ENCODE measurements at places on chromosomes 5 and 9. TPM values are rescaled to one million over a fixed set of nuclear protein-coding genes. Genes with fewer than 3 reads are reported as not detected.
A peak's percentile ranks its signal among the peaks of the same experiment; 100 is the strongest.

GRCh38 chr5:112951124-112951702 is 25.4 kb upstream of the DCP2 start:
- no peak for DNase-seq

GLDC gene
- polyA plus RNA-seq = 63.5 TPM

CLK4 gene
- polyA plus RNA-seq = 18.1 TPM

ARHGEF28 gene
- polyA plus RNA-seq = 0.64 TPM

DNA sequence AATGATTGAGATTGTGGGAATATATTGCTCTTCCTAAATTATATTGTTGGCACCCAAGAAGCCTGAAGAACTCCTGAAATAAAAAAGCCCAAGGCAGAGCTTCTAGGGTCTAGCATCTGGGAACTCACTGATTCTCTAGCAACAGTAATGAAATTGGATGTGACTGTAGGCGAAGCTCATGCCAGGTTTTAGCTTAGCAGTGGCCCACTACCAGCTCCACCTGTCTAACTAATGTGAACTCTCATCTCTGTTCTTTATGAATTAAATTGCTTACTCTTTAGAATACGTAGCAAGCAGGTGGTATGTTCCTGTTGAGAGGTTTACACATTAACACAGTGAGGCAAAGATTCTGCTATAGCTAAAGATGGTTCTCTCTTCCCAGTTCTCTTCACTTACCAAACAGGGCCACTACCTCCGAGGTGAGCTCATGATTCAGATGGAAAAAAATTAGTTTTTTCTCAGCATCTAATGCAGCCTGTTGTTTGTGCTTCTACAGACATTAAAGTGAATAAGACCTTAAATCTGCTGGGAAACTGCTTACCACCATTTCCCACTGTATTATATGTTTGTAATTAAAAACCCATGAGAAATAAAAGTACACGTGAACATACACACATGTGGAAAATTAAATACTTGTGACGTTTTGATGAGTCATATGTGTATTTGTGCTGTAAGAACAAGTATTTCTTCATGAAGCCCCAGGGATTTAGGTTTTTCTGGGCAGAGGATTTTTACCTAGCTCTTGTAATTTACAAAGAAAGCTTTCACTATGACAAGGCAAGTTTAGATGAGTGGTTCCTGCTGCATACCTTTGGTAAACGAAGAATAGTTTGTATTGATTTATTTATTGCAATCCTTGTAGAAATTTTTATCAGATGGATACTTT is 360.1 kb downstream of the KDM4C start:
- no peak for DNase-seq

GGTA1 gene
- polyA plus RNA-seq = 0.17 TPM

C9orf50 gene
- polyA plus RNA-seq = not detected

- DNase-seq = peak; percentile 81
These were observed 100.4 kb downstream of the TRIM36 start for GRCh38 chr5:115069087-115069968.

DNA sequence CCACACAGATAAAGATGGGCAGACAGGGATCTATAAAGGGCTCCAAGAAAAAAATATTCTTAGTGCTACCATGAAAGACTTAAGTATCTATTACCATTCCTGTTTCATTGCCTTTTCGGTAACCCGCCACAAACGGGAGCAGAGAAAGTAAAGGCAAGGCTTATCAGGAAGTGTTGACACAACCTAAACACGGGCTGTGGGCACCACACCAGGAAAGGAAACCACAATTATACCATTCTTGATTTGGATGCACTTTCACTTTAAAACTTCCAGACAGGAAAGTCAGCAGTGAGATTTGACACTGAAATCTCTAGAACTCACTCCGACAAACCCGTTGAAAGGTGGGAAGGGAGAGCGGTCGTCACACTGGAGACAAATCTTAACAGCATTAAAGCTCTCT is 6.5 kb downstream of the TLE1 start:
- DNase-seq = no peak

DNA sequence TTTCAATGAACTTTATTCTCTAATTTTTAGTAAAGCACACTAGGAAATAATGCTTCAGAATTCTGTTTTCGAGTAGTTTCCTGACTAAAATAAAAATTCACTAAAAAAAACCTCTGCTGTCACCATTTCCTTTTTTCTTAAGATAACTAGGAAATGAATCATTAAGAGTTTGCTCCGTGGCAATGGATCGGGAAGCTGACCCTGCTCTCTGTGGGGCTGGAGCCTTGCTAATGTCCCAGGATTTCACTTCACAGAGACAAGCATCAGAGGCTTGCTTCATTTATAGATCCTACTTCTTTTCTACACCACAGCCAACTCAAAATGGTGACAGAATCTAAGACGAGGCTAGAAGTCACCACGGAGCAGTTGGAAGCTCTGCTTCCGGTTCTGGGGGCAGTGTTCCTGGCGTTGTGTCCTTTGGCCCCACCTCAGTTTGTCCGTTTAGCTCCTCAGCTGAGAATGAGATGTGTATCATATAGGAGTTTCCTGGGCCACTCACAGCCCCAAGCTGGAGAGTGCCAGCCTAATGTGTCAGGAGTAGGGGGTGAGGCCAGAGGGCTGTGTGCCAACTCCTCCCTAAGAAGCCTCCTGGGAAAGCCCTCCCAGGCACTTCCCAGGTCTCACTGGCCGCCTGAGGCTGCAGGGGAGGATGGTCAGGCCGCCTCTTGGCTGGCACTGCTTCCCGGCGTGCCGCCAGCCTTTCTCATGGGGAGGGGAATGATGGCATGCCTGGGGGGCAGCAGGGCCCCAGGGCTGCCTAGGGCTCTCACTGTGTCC is 19.6 kb downstream of the TENT4A start:
- no peak for DNase-seq

DNA sequence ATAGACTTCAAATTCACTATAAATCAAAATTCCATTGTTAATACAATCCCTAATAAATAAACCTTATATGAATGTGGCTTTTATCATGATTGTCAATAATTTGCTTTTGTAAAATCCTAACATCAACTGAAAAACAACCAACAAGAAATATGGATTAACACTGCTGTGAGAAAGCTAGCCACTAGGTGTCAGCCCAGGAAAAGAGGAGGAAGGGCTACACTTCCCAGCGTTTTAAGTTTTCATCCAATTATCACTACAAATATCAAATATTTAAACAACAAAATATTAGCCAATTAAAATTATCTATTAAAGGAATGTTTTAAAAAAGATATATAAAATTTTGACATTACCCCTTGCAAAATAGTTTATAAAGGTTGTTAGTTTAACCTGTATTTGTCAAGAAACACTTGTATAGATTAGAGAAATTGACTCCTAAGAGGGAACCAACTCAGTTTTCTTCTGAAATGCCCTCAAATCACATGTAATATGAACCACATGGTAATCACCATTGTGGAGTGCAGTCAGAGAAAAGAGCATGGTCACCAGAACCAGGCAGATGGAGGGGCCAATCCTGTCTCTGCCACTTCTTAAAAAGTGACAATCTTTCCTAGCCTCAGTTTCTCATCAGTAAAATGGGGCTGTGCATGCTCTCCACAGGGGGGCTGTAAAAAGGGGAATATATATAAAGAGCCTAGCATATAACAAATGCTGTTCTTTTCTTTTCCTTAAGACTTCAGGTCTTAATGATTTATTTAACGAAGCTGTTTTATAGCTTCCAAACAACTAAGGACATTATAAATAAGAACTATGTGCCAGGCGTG is 188.2 kb downstream of the CRB2 start:
- DNase-seq = peak; percentile 65

- no peak for DNase-seq
These were observed 197.7 kb upstream of the OTULINL start for GRCh38 chr5:14383923-14384322.

- DNase-seq = no peak
These were observed 56.7 kb upstream of the NAA35 start for GRCh38 chr9:85884256-85884655.

- no peak for DNase-seq
These were observed 266.8 kb downstream of the SEMA5A start for GRCh38 chr5:9278921-9279603.

CTSL gene
- polyA plus RNA-seq = 34.5 TPM

DNA sequence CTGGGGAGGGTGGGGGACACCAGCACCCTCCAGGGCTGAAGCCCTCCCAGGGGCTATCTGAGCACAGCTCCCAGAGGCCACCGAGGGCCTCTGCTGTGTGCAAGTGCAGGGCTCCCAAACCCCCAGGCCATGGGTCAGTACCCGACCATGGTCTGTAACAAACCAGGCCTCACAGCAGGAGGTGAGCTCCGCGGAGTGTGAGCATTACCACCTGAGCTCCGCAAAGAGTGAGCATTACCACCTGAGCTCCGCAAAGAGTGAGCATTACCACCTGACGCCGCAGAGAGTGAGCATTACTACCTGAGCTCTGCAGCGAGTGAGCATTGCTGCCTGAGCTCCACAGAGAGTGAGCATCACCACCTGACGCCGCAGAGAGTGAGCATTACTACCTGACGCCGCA is 152.9 kb upstream of the IRX2 start:
- DNase-seq = no peak

PAIP2 gene
- polyA plus RNA-seq = 226 TPM

WHRN gene
- polyA plus RNA-seq = 7.2 TPM

GRCh38 chr5:12016159-12016746 is 112.0 kb upstream of the CTNND2 start:
- DNase-seq = peak; percentile 27

GRCh38 chr9:27085456-27085855 is 23.6 kb upstream of the TEK start:
- DNase-seq = no peak

- no peak for DNase-seq
These were observed 711.7 kb upstream of the EDIL3 start for GRCh38 chr5:85096421-85096820.
